ENCODE measurements at places on chromosomes 3 and 15. TPM values are rescaled to one million over a fixed set of nuclear protein-coding genes. Genes with fewer than 3 reads are reported as not detected.

The PDZRN3 gene
- total RNA-seq: 57.1 TPM

The TGM4 gene
- not detected for total RNA-seq

The CYP8B1 gene
- total RNA-seq: not detected

The ZDHHC23 gene
- 0.93 TPM for total RNA-seq

The GOLGA6D gene
- total RNA-seq: 0.09 TPM

DNA sequence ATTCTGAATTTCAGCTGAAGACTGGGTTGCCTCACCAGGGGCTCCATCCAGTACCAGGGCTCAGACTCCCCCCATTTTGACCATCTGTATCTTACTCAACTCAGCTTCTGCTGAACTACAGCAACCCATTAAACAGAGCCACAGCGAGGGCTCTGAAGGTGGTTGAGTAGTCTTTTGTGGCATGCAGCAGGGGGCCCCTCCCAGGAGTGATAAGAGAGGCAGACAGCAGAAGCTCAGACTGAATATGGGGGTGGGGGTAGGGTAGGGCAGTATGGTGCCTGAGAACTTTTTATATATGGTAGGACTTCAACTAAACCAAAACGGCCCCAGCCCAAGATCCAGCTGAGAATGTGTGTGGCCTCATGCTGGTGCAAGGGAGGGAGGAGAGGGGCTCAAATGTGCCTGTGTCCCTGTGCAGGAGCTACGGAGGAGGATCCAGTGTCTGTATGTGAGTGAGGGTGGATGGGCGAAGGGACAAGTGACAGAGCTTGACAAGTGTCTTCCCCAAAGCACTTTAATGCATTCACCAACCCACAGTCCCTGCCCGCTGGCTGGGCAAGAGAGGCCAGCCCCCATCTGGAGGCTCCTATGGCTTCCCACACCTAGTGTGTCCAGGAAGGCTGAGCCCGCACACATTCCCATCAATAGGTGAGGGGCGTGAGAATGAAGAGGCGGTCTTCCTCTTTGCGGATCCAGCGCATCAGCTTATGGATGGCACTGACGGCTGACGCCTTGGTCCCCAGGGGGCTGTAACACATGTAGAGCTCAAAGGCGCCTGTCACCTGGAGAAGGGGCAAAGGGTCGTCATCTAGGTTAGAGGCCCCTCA, 4.9 kb upstream of the MST1R start:
- H3K4me1 ChIP-seq: peaks cover 15% of the 10 kb centered on the region
- no peak overlapping the region for H3K27ac ChIP-seq
- peaks cover 41% of the 10 kb centered on the region for H3K36me3 ChIP-seq
- no peaks in the 10 kb centered on the region for H3K27me3 ChIP-seq
- H3K4me3 ChIP-seq: no peak overlapping the region
- DNase-seq: no peak

GRCh38 chr15:75827691-75828090, 15.6 kb upstream of the UBE2Q2 start:
- H3K27ac ChIP-seq: no peak overlapping the region
- peaks cover 4% of the 10 kb centered on the region for H3K27me3 ChIP-seq
- no peak overlapping the region for H3K4me3 ChIP-seq

- H3K36me3 ChIP-seq: no peaks in the 10 kb centered on the region
- H3K4me3 ChIP-seq: no peak overlapping the region
- no peaks in the 10 kb centered on the region for H3K27me3 ChIP-seq
- no peaks in the 10 kb centered on the region for H3K4me1 ChIP-seq
- no peak for DNase-seq
- no peak overlapping the region for H3K27ac ChIP-seq
Observed at GRCh38 chr3:94734206-94734605, 671.3 kb downstream of the NSUN3 start.

GRCh38 chr15:93298901-93299300, 209.9 kb upstream of the RGMA start:
- no peak overlapping the region for H3K4me3 ChIP-seq
- no peak overlapping the region for H3K27ac ChIP-seq
- H3K36me3 ChIP-seq: no peaks in the 10 kb centered on the region
- H3K4me1 ChIP-seq: peaks cover 3% of the 10 kb centered on the region

DNA sequence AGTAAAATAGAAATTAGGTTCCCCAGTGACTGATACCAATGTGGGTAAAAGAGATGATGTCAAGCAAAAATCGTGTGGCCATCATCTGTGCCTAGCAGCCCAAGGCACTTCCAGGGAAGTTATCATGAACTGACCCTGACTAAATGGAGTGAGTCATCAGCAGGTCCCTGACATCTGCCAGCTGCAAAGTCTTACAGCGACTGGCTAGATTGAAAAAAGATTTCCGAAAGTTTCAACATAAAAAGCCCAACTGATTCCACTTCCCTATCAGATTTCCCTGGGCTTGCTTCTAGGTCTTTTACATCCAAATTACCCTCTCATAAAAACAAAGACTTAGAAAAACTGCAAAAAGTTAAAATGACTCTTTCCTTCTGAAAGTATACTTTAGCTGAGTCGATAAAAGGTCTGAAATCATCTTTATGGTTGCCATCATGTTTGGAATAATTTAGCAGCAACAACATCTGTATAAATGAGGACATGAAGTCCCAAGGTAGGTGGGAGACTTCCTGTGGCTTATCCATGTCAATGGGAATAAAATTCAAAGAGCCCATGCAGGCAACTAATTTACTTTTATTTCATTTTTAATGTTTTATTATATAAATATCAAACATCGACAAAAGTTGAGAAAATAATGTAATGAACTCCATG, 342.8 kb downstream of the ERC2 start:
- no peaks in the 10 kb centered on the region for H3K36me3 ChIP-seq
- peak; percentile 82 for DNase-seq
- peak overlapping the region; percentile 31 for H3K27ac ChIP-seq
- H3K4me1 ChIP-seq: peaks cover 2% of the 10 kb centered on the region

DNA sequence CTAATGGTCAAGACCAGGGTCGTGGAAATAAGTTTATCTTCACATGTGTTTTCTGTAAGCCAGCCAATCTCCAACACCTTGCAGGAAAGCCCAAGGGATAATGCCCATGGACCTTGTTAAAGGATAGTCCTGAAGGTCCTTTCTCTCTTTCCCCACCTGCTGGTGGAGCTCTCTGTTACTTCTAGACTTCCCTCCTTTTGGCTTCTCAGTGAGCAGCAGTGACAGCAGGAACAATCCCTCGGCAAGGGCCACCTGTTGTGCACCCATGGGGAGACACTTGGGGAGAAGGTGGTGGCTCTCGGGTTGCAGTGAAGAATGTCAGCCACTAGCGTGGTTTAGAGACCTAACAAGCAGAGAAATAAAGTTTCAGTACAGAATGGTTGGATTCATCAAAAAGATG, 84.0 kb upstream of the OSBPL11 start:
- H3K27ac ChIP-seq: no peak overlapping the region
- H3K27me3 ChIP-seq: no peaks in the 10 kb centered on the region
- peaks cover 16% of the 10 kb centered on the region for H3K4me1 ChIP-seq
- no peak for DNase-seq

GRCh38 chr3:186626254-186626847, 13.5 kb downstream of the AHSG start:
- no peaks in the 10 kb centered on the region for H3K36me3 ChIP-seq
- DNase-seq: no peak
- peaks cover 2% of the 10 kb centered on the region for H3K27me3 ChIP-seq
- H3K4me1 ChIP-seq: no peaks in the 10 kb centered on the region

DNA sequence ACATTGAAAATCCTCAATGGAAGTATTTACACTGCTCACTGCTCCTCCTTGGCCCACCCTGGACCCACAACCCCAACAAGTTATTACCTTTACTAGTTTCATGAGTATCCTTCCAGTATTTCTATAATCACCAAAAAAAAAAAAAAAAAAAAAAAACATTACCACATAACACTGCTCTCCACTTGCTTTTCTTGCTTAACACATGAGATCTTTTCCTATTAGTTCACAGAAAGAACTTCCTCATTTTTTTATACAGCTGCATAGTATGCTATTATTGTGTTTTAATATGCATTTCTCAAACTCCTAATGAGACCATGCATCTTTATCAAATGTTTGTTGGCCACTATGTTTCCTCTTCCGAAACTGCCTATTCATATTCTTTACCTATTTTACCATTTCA, 14.6 kb downstream of the GABPB1 start:
- no peak overlapping the region for H3K27ac ChIP-seq
- peaks cover 3% of the 10 kb centered on the region for H3K36me3 ChIP-seq
- no peak overlapping the region for H3K4me3 ChIP-seq

DNA sequence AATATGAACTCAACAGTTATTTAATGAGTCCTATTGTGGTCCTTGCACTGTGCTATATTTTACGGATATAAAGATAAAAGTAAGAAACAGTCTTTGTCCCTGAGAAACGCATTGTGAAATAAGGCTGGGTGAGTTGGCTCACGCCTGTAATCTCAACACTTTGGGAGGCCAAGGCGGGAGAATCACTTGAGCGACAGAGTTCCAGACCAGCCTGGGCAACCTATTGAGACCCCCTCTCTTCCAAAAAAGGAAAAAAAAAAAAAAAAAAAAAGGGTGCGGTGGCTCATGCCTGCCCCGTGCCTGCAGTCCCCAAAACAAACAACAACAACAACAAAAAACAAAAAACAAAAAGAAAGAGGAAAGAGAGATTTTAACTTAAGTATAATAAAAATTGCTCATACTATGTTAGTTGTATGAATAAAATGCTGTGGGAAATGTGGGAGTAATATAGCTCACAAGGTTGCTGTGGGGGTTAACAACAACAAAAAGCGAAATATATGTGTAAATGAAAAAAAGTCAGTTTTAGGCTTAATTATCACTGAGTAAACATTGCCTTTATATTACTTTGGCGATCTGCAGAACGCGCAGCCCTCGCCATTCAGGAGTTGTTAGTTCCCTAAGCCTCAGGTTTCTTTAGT, 461 bp upstream of the FNDC3B start:
- DNase-seq: no peak
- H3K4me1 ChIP-seq: peaks cover 13% of the 10 kb centered on the region
- peak overlapping the region; percentile 99 for H3K27ac ChIP-seq
- H3K4me3 ChIP-seq: peak overlapping the region; percentile 92
- no peaks in the 10 kb centered on the region for H3K36me3 ChIP-seq
- H3K27me3 ChIP-seq: no peaks in the 10 kb centered on the region

GRCh38 chr15:22888120-22888859, 49.8 kb downstream of the NIPA2 start:
- DNase-seq: no peak
- peaks cover 8% of the 10 kb centered on the region for H3K4me1 ChIP-seq
- H3K27me3 ChIP-seq: no peaks in the 10 kb centered on the region
- H3K36me3 ChIP-seq: peaks cover 30% of the 10 kb centered on the region
- H3K4me3 ChIP-seq: no peak overlapping the region

- DNase-seq: no peak
- no peaks in the 10 kb centered on the region for H3K36me3 ChIP-seq
- no peak overlapping the region for H3K4me3 ChIP-seq
- H3K27ac ChIP-seq: no peak overlapping the region
- no peaks in the 10 kb centered on the region for H3K27me3 ChIP-seq
Observed at GRCh38 chr3:131192701-131193100, 166.0 kb downstream of the NEK11 start.

DNA sequence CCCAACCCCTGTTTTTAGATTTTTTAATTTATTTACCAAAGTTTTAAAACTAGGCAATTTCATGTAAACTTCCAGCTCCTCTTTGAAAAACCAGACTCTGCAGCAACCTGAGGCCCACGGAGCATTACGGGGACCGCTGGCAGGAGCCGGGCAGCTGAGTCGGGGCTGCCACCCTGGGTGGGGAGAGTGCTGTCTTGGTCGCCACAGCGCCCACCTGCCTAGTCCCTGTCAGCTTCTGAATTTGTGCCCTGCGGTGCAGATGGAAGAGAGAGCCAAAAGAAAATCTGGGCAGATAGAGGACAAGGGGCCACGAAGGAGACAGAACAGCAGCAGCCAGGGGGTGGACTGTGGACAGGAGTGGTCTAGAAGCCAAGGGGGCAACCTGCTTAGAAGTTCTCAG, 34.6 kb downstream of the PXYLP1 start:
- no peak overlapping the region for H3K27ac ChIP-seq
- H3K27me3 ChIP-seq: no peaks in the 10 kb centered on the region
- H3K36me3 ChIP-seq: peaks cover 12% of the 10 kb centered on the region
- no peak overlapping the region for H3K4me3 ChIP-seq
- DNase-seq: no peak

Measured in muscle of leg (tissue), 16 donors.